Stimulated activated CD4-positive, alpha-beta T cell treated with anti-CD3 and anti-CD28 coated beads, Interleukin-15, amount 100 ng/mL, for 1 hour (primary cell): ENCODE measurements at places on chromosomes 7 and 10.

DNA sequence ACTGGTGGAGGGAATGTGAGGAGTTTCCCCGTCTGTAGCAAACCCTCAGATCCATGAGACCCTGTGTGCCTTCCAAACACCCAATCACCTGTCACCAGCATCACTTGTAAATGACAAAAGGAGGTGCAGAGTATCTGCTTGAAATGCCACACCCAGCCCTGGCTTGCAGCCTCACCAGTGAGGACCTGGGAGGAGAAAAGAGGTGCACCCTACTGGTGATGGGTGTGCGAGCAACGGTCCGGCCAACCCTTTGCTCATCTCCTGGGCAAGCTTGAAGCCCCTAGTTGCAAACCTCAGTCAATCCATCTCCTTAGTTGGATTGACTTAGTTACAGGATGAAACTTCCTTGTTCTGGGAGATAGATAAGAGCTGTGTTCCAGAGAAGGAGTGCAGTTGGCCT lies 62.4 kb upstream of the WAPL start:
- no peak for DNase-seq

GRCh38 chr10:2881720-2882620 lies 185.4 kb upstream of the PFKP start:
- no peak for DNase-seq

DNA sequence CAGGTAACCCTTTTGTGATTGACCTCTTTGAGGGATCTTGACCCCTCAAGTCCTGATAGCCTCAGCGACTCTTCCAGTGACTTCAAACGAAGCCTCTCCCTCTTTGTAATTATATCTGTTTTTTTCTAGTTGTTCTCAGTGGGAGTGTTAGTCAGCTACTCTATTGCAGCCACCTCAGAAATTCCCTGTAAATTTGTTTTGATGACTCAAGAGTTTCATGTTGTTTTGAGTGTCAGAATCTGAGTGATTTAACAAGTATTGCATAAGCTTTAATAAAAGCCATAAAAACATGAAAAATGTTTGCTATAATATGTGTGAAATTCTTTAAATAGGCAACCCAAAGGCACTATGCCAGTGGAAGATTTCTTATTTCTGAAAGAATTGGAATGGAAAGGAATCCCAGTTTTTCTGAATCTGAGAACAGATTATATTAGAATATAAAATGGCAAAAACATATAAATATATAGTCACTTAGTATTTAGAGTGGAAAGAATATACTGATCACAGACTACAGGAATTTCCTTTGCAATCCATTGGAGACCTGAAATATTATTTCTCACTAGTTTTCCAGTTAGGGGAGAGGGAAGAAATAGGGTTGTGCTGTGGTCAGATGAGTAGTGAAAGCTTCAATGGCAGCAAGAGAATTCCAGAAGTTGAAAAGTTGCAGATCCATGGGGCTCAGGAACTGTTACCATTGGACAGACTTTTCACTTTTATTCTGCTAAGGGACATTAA lies 94.4 kb upstream of the SEMA3C start:
- no peak for DNase-seq

DNA sequence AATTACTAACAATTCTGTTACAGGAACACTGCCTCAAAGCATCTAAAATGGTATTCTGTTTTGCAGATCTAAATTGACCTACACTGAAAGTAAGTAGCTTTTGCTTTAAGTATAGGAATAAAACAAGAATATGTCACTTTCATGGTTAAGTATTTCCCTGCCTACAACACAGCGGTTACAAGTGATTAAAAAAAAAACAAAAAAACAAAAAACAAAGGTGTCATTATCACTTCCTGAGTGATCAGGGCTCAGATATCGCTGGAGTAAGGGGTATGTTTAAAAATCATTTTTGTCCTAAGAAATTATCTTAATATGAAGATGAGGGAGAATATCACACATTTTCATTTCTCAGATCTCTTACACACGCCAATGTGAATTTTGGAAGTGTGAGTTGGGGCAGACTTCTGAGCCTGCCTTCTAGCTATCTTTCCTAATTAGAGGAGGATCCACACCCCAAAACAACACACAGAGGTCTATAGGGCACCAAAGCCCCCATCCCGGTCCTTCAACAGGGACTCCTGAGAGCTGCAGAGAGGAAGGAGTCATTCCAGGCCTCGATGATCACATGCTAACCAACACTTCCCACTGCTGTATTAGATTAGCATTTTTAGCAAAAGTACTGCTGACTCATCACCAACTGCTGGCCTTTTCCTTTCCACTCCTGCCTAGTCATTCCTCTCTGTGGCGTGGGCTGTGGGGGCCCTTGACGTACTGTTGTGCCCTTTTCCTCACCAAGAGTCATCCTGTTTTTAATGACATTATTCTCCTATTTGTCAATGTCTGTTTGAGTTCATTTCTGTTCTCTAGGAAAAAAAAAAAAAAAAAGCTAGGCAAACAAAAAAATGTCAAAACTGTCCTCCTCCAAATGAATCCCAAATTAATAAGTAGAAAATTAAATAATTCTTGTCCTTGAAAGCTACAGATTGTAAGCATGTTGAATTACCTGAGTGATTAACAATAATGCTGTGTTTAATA lies 31.2 kb downstream of the PRTFDC1 start:
- DNase-seq, result no peak

GRCh38 chr7:116614499-116615262 lies 57.3 kb upstream of the MET start:
- no peak for DNase-seq

DNA sequence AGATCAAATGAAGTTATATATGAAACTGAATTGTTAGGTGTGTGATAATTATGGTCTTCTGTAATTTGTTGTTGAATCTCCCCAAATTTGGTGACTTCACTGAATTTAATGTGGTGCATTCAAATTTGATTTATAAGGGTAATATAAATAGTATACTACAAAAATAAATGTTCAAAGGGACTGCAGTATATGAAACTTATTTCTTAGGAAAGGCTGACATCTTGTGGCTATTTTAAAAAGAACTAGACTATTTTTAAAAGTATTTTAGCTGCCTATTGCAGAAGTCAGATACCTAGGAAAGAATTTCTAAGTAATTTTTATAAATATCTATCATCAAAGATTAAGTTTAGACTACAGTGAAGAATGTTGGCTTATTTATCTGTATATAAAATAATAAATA lies 36.6 kb downstream of the ATRNL1 start:
- DNase-seq, result no peak

GRCh38 chr7:91233212-91233611 lies 31.0 kb upstream of the FZD1 start:
- DNase-seq, result no peak

DNA sequence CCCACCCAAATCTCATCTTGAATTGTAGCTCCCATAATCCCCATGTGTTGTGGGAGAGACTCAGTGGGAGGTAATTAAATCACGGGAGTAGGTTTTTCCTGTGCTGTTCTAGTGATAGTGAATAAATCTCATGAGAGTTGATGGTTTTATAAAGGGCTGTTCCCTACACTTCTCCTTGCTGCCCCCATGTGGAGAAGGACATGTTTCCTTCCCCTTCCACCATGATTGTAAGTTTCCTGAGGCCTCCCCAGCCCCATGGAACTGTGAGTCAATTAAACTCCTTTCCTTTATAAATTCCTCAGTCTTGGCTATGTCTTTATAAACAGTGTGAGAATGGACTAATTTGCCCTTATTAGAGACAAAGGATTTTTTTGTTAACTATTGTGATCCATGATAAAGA lies 48.5 kb upstream of the MKX start:
- no peak for DNase-seq

DNA sequence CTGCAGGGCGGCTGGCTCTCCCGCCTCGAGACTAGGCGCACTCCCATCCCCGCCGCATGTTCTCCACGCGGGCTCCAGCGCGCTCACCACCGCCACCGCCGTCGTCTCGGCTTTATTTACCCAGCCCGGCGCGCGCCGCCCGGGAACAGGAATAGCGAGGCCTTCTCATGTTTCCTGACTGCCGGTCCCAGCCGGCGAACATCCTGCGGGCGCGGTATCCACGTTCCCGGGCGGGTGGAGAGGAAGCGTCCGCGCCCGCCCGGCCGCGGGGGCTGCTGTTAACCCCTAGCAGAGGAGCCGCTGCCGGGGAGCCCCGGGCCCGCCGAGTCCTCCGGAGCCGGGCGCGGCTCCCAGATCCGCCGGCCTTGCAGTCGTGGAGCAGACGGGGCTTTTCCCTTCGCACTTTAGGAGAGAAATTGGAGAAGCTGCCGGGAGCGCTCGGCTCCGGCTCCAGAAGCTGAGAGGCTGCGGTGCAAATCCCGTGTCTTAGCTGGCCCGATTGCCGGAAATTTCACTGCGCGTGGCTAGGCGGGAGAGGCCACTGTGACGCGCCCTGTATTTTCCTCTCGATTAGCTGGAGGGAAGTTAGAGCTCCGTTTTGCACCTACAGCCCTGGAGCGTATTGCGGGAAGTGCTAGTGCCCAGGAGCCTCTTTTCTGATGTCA lies at the start of gene MKX:
TSS of gene MKX (minus strand) at position 88 of the 665 bp plus-strand sequence. CDS start 2,404 bp downstream, outside the sequence.
- peak; percentile 12 for DNase-seq

DNA sequence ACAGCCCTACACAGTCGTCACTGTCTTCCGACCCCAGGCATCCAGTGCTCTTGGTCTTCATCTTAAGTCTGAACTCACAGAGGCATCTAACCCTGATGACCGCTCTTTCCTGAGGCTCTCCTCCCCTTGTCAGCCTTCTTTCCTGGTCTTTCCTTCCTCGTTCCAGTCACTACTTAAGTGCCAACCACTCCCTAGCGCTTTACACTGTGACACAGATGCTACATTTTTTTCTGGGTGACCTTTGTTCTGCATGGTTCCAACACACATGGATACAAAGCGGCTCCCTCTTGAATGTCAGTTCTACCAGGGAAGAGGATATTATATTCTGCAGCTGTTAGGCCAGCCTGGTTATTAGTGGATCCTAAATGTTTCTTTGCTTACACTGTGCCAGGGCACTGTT lies 12.7 kb downstream of the YWHAG start:
- DNase-seq, result no peak

GRCh38 chr7:5773661-5774086 lies 7.8 kb downstream of the RNF216 start:
- no peak for DNase-seq

DNA sequence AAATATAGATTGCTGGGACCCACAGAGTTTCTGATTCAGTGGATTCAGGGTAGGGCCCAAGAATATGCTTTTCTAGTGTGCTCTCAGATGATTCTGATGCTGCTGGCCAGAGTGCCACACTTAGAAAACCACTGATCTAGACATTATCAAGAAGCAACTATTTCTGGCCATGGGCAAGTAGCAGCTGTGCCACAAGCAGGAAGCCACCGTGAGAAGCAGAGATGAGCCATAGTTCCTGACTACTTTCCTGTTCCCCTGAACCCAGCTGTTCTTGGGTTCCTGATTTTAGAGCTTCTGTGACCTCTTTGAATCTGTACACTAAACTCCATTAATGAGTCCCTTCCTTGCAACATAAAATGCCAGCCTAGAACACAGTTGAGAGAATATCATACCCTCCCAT lies 38.1 kb upstream of the PIK3AP1 start:
- DNase-seq, result no peak

GRCh38 chr7:141287936-141288335 lies 214.1 kb downstream of the TMEM178B start:
- no peak for DNase-seq

- DNase-seq, result no peak
Observed at GRCh38 chr10:697097-697875, 7.8 kb upstream of the DIP2C start.

DNA sequence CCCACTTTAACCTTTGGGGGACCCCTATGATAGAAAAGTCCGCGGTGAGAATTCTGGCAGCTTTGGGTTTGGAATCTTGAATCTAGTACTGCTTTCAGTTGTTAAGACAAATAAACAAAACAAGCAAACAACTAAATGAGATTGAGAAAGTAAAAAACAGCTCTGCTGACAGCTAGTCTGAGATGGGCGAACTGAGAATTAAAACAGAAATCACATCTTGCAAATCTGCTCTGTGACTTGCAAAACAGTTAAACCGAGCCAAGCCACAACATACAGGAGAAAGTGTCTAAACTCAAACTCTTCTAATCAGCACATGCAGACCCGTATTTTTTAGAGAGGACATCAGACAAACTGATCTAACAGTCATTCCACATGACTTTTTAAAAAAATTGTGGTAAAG lies 110.4 kb downstream of the SH2D4B start:
- DNase-seq, result no peak

DNA sequence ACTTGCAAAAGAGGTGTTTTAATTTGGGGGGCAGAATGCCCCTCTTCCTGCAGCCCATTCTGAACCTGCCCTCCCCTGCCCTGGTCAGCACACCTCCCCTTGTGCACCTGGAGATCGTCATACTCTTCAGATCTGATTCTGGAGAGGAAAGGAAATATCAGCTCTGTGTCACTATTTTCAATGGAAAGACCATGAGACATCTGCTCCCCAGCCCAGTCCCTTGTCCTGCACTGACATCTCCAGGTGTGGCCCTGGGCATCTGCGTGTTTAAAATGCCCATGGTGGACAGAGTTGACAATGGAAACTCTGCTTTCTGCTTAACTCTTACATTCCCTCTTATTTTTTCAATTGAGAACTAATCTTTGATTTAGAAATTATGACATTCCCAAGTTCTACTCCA lies 41.6 kb upstream of the RASGEF1A start:
- DNase-seq, result no peak

- DNase-seq, result no peak
Observed at GRCh38 chr7:55420530-55420929, 55.4 kb downstream of the LANCL2 start.

DNA sequence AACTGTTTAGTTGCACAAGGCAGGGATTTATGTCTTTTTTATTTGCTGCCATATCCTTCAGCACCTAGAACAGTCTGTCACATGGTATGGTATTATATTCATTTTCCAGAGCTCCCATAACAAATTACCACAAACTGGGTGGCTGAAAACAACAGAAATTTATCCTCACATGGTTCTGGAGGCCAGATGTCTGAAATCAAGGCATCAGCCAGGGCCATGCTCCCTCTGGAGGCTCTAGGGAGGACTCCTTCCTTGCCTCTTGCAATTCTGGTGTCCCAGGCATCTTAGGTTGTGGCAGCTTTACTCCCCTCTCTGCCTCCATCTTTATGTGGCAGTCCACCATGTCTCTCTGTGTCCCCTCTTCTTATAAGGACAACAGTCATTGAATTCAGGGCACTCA lies 43.1 kb downstream of the MET start:
- DNase-seq, result no peak

DNA sequence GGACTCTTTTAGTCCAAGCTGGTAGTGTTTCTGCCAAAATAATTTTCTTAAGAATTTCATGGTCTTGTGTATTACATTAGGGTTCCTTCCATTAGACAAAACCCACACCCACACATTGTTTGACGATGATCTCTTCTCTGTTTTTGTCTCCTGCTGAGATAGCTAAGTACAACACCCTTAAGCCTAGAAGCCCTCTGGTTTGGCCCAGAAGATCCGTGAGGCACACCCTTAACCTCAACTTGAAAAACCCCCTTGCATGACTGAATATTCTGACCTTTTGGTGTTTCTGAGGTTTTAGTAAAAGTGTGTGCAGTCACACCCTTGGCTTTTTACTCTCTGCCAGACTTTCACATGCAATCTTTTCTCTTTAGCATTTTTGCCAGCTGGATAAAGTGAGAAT lies 29.3 kb upstream of the ERCC6 start:
- DNase-seq, result no peak

GRCh38 chr7:146885231-146885630 lies 768.6 kb downstream of the CNTNAP2 start:
- no peak for DNase-seq
